ENCODE measurements at places on chromosomes 7 and 10.

- DNase-seq = no peak
These were observed 51.9 kb downstream of the CDC14C start for GRCh38 chr7:48976253-48976652.

DNA sequence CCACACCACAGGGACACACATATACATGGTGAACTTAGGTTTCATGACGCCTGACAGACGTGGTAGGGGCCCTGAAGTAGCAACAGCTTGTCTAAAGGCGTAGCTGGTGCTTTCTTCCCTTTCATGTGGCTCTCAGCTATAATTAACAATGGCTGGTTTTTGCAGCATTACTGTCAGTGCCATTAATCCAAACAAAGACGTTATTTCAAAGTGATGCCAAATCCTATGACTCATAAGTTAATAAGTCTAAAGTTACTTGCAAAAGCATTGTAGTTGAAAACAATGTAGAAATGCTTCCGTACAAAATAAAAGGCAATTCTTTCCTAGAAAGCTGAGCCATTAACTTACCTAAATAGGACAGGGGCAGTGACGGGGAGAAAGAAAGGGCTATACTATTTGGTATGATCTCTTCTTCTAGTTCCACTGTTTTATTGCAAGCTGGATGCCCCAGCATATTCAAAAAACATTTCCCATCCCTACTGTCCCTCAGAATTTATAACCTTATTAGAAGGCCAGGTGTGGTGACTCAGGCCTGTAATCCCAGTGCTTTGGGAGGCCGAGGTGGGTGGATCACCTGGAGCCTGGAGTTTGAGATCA is 105.4 kb downstream of the ODAD2 start:
- no peak for DNase-seq

DNA sequence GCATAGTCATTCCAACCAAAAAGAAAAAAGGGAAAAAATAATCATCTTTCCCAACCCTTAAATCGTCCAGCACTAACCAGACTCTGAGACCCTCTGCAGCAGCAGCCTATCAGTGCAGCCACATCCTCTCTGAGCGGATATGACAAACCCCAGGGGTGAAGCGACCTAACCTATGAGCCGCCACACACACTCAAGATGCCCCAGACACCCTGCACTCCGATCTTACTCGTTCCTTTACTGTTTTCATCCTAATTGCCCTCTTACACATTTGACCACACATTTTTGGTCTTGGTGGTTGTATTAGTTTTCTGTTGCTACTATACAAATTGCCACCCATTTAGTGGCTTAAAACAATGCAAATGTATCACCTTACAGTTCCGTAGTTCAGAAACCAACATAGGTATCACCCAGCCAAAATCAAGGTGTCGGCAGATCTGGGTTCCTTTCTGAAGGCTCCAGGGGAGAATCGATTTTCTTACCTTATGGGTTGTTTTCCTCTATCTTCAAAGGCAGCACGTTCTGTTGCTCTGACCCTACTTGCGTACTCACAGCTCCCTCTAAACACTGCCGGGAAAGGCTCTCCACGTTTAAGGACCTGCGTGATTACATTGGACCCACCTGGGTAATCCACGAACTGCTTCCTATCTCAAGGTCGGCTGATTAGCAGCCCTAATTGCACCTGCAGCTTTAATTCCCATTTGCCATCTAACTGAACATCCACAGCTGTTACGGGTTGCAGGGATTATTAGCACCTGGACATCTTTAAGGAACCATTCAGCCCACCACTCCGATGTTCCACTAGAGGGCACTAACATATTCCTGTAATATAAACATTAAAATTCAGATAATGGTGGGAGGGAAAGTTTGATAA is 37.3 kb upstream of the PRSS1 start:
- peak; percentile 71 for DNase-seq

GRCh38 chr7:112430649-112431048 is 19.6 kb upstream of the IFRD1 start:
- DNase-seq = no peak

- no peak for DNase-seq
These were observed 127.8 kb upstream of the BTBD16 start for GRCh38 chr10:122143238-122143841.

- DNase-seq = no peak
These were observed 101.3 kb downstream of the COL28A1 start for GRCh38 chr7:7434329-7434728.

- DNase-seq = peak; percentile 77
These were observed 871 bp downstream of the ST7 start for GRCh38 chr7:116953906-116954838.

GRCh38 chr7:56079450-56080185 is 13.1 kb downstream of the PHKG1 start:
- DNase-seq = peak; percentile 93

- peak; percentile 61 for DNase-seq
These were observed 34.6 kb upstream of the LRRC4 start for GRCh38 chr7:128065872-128066271.
